Stimulated activated CD4-positive, alpha-beta T cell treated with anti-CD3 and anti-CD28 coated beads, Interleukin-15, amount 100 ng/mL, for 1 hour (primary cell): ENCODE measurements at places on chromosomes 16 and 17.

DNA sequence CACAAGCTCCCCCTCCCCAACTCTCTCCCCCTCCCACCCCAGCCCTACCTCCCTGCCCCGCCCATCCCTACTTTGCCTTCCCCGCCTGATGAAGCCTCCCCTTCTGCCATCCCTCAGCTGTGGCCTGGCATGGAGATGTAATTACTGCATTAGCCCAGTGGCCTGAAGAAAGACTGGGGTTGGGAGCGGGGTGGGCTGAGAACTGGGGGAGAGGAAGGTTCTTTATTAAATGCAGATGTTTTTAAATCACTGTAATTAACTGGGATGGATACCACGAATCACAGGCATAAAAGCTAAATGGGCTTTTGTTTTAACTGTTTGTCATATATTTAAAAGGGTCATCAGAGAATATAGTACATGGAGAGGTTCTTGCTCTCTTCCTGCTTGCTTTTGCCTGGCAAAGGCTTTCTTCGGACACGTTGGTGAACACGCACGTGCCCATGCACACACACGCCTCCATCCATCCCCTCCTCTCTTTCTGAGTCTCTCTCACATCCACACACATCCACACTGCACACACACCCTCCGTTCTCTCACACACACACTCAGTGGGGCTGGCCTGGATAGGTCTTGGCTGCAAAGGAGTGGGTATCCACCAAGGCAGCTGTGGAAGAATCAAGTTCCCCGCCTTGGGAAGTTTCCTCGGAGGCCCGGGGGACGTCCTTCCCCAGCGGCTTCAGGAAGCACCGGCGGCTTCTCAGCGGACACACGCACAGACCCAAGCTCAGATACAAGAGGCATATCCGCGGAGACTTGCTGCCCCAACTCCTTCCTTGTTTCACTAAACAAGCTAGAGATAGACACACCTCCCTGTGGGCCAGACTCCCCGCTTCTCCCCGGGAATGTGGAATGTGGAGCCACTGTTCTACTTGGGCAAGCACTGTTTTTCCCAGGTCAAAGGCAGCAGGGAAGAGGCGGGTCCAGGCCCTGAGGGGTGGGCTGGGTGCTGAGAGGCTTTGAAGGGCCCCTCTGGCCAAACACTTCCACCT is 27.4 kb upstream of the TNRC6C start:
- no peak for DNase-seq

DNA sequence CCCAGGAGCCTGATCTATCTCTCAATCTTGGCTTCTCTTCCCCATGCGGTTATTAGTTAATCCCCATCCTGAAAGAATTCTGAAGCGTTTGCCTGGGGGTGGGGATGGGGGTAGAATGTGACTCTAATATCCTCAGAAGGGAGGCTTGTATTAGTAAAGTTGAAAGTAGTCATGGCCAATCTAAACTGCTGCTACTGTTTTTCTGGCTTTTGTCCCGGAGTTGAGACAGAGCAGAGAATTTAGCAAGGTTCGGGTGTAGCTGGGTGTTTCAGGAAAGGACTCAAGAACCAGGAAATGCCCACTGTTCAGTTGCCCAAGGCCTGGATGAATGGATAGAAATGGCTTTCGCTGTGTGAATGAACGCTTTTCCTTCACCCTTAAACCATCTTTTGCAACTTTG is 17.6 kb upstream of the ITGAM start:
- DNase-seq: no peak

DNA sequence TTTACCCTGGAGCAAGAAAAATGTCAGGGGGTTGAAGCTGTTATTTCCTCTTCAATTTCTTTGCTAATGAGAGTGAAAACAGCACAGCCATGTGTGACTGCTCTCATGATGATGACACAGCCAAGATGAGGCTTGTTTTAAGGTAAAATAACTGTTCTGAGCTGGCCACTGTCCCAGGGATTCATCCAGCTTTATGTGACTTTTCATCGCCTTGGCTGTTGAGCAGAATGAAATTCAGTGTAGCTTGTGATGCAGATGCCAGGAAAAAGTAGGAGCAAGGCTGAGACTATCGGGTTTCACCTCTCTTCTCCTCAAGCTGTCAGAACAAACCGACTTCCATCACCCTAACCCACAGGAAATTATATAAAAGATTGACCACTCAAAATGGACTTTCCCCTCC is 361.8 kb upstream of the CDH5 start:
- no peak for DNase-seq

DNA sequence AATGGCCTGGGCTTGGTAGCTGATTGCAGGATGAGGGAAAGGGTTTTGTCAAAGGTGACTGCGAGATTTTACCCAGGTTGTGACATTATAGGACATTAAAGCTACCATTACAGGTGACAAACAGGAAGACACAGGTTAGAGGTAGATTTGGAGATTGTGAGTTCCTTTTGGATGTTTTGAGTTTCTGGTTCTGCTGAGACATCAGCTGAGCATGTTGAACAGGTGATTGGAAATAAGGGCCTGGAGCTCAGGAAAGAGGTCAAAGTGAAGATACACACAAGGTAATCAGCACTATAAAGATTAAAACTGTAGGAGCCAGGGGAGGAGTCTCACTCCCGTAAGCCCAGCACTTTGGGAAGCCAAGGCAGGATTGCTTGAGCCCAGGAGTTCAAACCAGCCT is 6.0 kb downstream of the GSDMA start:
- DNase-seq: no peak

DNA sequence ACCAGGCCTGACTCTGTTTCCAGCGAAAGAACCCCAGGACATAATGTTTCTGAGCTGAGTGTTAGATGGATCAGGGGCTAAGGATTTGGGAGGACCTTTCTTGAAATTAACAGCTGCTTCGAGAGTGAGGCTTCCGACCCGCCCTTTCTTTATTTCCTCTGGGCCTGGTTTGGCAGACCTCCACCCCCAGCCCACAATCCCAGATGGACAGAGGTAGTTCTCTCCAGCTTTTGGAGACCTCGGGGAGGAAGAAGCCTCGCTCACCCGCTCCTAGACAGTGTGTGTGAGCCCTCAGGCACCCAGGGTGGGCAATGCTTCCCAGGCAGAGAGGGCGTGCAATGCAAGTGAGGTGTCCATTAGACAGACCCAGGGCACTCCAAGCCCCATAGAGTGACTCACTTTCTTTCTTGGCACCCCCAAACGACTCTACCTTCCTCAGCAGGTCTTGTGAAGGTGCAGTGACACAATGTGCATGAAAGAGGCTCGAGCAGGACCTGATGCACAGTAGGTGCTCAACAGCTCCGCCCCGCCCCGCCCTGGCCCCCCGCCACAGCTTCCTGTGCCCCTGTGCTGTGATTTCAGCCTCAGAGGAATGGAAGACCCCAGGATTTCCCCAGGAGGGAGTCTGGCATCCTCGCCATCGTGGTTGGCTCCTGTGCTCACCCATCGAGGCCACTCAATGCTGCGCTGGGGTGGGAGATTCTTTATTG is 50.7 kb upstream of the TOB1 start:
- DNase-seq: no peak

DNA sequence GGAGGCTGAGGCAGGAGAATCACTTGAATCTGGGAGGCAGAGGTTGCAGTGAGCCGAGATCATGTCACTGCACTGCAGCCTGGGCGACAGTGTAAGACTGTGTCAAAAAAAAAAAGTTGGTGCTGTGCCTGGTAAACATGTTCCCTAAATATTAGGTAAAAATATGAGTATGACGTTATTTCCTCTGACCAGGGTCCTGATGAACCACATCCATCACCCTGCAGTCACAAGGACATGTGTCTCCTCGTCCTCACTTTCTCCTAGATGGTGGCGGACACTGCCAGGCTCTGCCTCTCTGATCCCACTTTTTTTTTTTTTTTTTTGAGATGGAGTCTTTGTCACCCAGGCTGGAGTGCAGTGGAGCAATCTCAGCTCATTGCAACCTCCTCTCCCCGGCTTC is 28.7 kb downstream of the LGALS9 start:
- no peak for DNase-seq

DNA sequence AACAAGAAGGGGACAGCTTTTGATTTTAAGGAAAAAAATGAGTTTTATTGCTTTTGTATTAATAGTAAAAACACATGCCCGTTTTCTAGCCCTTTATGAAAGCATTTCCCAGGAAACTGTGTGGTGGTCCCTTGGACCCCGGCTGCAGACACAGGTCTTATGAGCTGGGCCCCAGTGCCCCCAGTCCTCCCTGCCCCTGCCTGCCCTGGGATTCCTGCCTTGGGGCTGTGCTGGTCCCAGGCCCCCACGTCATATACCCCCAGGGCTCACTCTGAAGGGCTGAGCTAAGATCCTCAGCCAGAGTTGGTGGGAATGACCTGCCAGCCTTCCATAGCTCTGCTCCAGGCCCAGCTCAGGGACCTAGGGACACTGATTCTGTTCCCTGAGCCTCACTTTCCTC is 30.8 kb downstream of the GINS2 start:
- no peak for DNase-seq
